ENCODE measurements at places on chromosomes 6 and 20.

GRCh38 chr20:46804126-46804525 lies 90.5 kb upstream of the EYA2 start:
- no peak for DNase-seq

DNA sequence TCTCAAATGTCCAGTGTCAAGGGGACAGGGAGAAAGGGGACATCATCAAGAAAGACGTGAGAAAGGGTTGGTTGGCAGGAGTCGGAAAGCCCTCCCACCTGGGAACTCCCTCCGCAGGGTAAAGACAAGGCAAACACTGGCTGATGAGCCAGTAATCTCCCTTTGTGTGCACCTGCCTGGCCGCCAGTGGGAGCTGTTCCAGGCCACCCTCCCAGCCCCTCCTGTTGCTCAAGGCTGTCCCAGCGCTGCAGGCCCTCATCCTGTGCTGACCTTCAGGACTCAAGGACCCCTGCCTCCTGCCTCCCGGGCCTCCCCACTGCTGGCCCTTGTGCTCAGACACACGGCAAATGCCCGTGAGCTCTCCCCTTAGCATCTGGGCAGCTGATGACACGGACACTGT lies 7.4 kb downstream of the FRMD1 start:
- DNase-seq = no peak

- DNase-seq = no peak
These were observed 326.7 kb upstream of the CNR1 start for GRCh38 chr6:88492824-88493223.

GRCh38 chr20:32034581-32035425 lies 17.2 kb upstream of the HCK start:
- no peak for DNase-seq

DNA sequence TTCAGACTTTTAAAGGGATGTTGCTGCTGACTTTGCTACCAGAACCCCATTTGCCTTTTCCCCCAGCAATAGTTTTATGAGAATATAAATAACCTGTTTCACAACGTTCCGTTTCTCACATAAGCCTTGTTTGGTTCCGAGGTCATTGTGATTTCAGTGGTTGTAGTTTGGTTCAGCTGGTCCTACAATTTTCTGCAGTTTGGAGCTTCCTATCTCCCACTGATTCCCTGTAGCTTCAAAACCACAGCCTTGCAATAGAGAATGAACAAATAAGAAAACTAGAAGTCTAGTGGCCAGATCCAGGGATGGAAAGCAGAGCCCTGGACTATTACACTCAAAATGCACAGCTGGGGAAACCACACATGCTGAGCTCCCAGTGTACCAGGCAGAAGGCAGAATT lies 24.1 kb upstream of the SH3BGRL2 start:
- no peak for DNase-seq

GRCh38 chr6:25301362-25301761 lies 22.2 kb downstream of the CARMIL1 start:
- no peak for DNase-seq
